ENCODE measurements at places on chromosomes 3 and 15.

GRCh38 chr3:151297429-151297828, 19.1 kb upstream of the P2RY14 start:
- no peak for DNase-seq

DNA sequence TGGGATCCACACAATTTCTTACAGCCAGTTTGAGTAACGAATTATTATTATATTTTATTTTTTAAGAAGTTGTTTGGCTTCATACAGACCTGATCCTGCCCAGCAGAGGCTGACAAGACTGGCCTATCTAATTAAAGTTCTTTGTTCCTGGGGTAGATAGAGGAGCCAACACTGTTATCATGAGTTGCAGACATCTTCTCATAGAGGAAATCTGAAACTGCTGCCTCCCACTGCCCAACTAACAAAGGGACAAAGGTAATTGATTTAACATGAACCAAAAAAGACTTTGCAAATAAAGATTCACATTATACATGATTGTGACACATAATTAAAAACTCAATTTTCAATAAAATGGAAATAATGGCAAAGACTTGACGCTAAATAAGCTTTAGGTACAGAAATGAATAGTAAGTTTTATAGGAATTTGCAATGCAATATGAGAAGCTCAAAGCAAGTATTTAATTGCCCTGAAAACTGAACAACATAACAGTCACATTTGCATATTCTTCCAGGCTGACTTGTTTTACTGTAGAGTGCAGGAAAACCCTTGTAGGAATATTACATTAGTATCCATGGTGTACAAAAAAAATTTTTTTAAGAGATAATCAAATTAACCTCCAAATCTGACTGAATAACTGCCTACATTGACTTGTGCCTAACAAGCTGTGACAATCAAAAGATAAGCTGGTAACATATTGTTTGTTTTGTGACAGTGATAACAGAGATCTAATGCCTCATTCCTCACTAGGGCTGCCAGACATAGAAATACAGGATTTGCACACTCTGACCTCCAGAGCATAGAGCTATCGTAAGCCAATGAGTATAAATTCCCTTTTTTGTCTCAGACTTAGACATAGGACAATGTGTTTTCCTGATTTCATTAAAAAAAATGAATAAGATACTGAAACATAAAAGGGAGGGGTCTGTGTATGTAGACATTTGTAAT, 273.2 kb downstream of the MFSD1 start:
- no peak for DNase-seq

DNA sequence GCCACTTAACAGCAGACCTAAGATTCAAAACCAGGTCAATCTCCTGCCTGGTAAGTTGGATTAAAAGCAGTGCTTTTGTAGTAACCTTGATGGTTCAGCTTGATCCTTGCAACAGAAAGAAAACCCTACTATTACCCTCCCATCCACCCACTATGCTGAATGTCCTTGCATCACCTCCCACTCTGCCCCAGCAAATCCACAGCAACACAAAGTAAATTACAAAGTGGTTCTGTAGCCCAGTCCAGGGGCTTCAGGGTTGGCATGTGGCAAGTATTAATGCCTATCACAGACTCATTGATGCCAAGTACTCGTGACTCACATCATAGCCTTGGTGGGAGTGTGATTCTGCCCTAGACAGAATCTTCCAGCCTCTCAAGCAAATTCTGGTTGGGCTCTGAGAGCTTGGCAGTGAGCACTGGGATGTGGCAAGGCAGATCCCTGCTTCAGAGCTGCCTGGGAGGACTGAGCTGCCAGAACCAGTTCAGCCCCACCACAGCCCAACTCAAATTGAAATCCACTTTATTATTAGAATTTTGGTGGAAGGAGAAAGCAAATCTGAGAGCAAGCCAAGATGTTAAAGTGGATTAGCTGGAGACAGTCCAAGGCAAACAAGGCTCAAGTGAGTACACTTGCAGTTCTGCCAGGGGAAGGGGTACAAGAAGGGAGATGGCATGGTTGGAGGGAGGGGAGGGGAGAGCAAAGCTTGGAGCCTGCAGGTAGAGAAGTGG, 225.8 kb upstream of the UMPS start:
- DNase-seq: no peak

GRCh38 chr3:179898024-179898423, 138.7 kb downstream of the PEX5L start:
- DNase-seq: no peak

- DNase-seq: no peak
Measured at GRCh38 chr3:143101792-143102381, 17.7 kb upstream of the CHST2 start.

GRCh38 chr3:27596334-27596841, 112.2 kb upstream of the SLC4A7 start:
- no peak for DNase-seq

DNA sequence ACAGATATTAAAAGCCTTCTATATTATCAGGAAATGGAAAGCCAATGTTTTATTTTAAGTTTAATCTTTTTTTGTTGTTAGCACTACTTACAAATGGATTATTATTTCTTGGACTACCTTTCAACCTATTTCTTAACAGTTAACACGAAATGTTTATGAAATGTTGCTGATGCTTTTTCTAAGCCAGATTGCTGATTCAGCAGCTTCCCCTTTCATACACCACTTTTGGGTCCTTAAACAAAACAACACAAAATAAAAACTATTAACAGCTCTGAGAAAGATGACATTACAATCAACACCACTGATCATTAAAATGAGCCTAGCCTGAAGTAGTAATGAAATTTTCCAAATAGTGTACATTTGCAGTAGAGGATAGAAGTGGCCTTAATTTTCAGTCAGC, 99.2 kb upstream of the VEPH1 start:
- DNase-seq: no peak

- no peak for DNase-seq
Measured at GRCh38 chr15:98650417-98651035, 2.2 kb downstream of the IGF1R start.

- DNase-seq: no peak
Measured at GRCh38 chr3:153639631-153640030, 477.6 kb downstream of the RAP2B start.

GRCh38 chr3:8607234-8608040, 37.2 kb downstream of the SSUH2 start:
- DNase-seq: no peak

GRCh38 chr15:58171476-58172061, 33.4 kb downstream of the AQP9 start:
- DNase-seq: no peak
